ENCODE measurements at places on chromosomes 16 and 17.
A peak's percentile ranks its signal among the peaks of the same experiment; 100 is the strongest.

DNA sequence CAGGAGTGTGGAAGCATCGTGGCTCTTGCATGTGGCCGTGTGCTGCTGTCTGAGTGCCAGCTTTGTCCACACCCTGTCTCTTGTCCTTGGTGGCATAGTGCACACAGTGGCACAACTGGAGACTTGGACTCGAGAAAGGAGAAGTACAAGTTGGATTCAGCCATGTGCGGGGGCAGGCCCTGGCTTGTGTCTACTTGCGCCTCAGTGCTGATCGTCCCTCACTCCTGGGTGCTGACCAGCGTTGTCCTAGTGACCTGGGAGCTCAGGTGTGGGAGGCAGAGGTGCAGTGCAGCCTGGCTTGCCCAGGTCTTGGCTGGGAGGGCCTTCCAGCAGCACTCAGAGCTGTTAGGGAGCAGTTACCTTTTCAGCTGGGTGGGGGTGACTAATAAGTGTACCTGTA, 20.6 kb downstream of the MPRIP start:
- no peak for DNase-seq

DNA sequence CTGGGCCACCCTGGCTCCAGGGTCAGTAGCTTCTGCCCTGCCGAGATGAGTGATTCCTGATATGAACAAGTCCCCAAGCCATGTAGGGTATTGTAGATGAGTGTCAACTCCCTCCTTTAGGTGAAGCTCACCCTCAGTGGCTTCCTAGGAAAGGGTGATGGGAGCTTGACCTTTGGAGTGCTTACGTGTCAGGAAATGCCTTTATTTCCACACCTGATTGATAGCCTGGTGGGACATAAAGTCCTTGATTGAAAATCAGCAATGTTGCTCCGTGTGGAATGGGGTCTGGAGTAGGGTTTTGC, 58.4 kb downstream of the USP43 start:
- no peak for DNase-seq

GRCh38 chr17:60129164-60129563, 20.6 kb upstream of the CA4 start:
- DNase-seq = no peak

- DNase-seq = no peak
These were observed 20.1 kb downstream of the GPRC5B start for GRCh38 chr16:19864566-19864965.

GRCh38 chr16:35447010-35447558, 1987.7 kb downstream of the TP53TG3F start:
- no peak for DNase-seq

GRCh38 chr17:71516149-71516548, 604.7 kb upstream of the SOX9 start:
- no peak for DNase-seq

DNA sequence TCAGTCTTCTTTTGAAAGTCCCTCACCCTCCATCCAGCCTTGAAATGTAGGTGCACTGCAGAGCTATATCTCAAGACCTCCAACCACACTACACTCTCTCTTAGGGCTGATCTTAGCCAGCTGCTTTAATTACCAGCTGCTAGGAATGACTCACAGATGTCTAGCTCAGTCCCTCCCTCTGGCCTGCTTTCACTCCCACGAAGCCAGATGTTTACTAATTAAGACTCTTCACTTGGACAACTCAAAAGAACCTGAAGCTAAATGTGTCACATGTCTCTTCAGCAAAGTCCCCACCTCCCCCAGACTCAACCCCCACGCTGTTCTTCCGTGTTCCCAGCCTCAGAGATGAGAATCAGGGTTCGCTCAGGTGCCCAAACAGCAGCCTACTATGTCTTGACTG, 2.6 kb downstream of the GTF3C1 start:
- DNase-seq = peak; percentile 63

Data from fibroblast of skin of right quadriceps (primary cell).